ENCODE measurements at places on chromosomes 2 and 18.

GRCh38 chr2:187959821-187960220, 331.9 kb upstream of the GULP1 start:
- DNase-seq: peak; percentile 14

DNA sequence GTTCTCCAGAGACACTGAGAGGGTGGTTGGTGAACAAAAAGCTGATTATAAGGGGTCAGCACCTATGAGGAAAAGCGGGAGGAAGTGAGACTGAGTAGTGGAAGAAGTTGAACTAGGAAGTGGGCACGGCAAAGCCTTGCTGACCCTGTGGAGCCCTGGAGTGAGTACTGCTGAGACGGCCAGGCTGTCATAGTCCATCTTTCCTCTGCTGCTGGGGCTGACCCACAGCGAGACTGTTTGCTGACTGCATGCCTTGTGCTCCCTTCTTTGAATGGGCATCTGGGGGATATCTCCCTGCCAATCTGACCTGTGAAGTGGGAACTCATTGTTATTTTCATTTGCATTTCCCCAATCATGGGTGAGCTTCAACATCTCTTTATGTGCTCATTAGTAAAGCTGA, 92.4 kb upstream of the LDAH start:
- no peak for DNase-seq

DNA sequence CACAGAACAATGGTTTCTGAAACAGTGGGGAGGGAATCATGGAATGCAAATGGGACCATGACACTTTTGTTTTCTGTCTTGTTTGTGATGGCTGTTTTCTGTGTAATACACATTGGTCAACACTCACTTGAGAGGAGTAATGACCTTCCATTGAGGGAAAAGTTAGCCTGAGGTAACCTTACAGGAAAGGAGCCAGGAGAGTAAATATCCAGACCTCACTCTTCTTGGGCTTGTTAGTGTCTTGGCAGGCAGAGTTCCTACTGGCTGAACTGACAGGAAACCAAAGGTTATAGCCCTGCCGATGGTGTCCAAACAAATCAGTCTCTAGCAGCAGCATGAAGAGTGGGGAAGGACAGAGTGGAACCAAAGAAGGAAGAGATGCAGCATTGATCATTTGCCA, 17.2 kb upstream of the RPRM start:
- no peak for DNase-seq

DNA sequence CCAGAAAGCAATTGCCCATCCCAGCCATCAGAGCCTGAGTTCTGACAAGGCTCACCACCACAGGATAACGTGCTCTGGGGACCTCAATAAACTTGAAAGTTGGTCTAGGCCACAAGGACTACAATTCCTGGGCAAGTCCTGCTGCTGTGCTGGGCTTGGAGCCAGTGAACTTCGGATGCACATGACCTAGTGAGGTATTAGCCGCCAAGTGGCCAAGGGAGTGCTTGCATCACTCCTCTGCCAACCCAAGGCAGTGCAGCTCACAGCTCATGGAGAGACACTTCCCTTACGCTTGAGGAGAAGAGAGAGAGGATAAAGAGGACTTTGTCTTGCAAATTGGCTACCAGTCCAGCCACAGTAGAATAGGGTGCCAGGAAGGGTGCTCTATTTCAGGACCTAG, 219.6 kb downstream of the MBD2 start:
- DNase-seq: peak; percentile 13

- DNase-seq: peak; percentile 67
Measured at GRCh38 chr2:28662468-28663181, 89.0 kb upstream of the PPP1CB start.

GRCh38 chr2:70943205-70943871, 7.6 kb downstream of the ATP6V1B1 start:
- DNase-seq: no peak

GRCh38 chr2:201150454-201151020, 32.4 kb upstream of the CASP10 start:
- peak; percentile 13 for DNase-seq

DNA sequence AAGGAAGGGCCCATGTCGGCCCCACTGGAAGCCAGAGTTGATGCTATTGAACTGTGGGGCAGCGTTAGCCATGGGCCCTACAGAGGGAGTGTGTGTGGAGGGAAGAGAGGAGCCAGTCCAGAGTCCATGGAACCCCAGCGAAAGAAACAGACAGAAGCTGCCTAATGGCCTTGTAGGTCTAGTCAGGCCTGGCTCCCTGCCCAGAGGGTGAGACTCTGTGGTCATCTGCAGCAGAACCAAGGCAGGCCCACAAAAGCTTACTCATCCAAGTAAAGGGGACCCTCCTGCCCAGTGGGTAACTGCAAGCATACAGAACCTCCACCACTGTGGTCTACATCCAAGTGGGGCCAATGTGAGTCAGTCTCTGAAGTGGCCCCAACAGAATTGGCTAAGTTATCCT, 439.8 kb downstream of the TGIF1 start:
- DNase-seq: no peak

DNA sequence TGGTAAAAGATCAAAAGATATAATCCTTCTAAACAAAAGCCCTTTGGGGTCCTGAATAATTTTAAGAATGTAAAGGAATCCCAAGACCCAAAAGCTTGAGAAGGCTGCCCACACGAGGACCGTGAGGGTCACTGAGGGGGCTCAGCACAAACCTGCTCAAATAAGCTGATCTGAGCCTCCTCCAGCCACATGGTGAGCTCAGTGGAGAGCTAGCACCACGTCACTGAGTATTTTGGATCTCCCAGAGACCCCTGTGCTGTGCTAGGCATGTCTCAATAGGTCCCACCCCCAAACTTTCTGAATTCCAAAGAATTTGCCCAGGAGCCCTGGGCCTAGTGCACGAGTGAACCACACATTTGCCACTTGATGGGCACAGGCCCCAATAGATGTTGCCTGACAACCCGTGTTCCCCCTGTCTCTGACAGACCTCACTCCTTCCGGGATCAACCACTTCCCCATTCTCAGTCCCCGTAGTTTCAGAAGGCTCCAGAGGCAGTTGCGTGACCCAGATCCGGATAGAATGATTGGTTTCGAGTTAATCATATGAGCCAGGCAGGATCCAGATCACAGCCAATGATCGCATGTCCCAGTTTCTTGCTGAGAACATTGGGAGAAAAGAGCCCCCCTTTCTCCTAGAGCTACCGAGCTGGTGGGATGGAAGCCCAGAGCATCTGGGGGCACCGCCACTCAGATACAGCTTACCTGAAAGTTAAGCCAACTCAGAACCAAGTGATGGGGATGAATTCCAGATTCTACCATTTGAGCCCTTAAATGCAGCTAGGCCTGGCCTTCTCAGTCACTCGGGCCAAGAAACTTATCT, 203.8 kb downstream of the TNS1 start:
- no peak for DNase-seq

- no peak for DNase-seq
Measured at GRCh38 chr2:58289029-58289428, 47.9 kb upstream of the FANCL start.

DNA sequence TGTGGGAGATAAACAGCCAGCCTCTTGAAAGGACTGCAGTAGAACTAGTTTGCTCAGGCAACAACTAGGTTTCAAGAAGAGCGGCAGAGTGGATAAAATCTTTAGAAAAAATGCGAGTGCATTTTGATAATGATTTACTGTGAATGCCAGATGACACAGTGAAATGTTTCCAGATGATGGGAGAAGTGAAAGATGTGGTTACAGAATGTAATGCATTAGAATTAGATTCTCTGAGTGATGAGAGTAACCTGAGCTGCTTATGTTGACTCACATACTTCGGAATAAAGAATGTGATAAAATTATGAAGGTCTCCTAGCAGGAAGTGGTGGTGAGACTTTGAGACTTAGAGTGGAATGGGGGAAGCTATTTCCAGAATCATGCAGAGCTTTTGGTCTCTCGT, 184.3 kb downstream of the GULP1 start:
- DNase-seq: peak; percentile 15

- DNase-seq: no peak
Measured at GRCh38 chr2:501130-501529, 176.1 kb downstream of the TMEM18 start.

- DNase-seq: peak; percentile 57
Measured at GRCh38 chr2:241350878-241351639, 5.0 kb upstream of the FARP2 start.

- no peak for DNase-seq
Measured at GRCh38 chr2:49165662-49166061, 11.3 kb upstream of the FSHR start.

DNA sequence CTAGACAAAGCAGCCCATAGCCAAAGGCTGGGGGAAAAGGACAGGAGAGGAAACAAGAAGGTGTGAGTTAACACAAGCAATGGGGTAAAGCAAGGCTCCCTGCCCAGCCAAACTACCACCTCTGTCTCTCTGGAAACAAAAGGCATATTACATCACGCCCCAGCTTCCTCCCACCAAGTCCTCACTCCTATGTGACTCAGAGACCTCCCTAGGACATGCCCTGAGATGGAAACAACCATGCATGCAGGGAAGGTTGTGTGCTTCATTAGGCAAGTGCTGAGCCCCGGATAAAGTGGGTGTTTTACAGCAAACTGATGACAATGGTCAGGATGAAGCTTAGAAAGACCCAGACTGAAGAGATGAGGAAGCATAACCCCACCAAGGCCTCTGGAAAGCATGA, 9.0 kb upstream of the ATRAID start:
- no peak for DNase-seq

- no peak for DNase-seq
Measured at GRCh38 chr2:70691497-70692140, 76.4 kb downstream of the ADD2 start.

DNA sequence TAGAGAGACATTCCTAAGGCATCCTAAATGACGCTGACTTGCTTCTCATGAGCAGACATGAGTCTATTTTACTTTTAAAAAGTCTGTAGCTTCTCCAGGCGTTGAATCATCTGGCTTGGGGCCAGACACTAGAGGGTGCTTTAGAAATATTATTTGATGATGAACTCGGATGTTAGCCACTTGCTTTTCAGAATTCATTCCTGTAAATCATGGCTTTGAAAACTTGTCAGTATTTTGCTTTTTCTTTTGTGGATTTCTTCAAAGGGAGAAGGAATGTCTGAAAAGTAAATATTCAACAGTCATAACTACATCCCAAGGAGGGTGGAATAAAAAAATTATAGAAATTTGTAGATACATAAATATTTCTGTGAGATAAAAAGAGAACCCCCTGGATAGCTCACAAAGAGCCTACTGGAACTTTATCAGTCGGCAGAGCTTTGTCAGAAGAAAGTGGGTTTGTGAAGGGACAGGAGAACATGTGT, 370.8 kb downstream of the OSR1 start:
- peak; percentile 87 for DNase-seq

- DNase-seq: no peak
Measured at GRCh38 chr18:5311301-5311989, 15.9 kb upstream of the ZBTB14 start.

- DNase-seq: no peak
Measured at GRCh38 chr2:180618570-180618969, 361.8 kb upstream of the UBE2E3 start.

GRCh38 chr2:235864733-235865515, 303.3 kb downstream of the GBX2 start:
- no peak for DNase-seq

GRCh38 chr2:10352361-10352760, 49.7 kb downstream of the HPCAL1 start:
- DNase-seq: no peak

DNA sequence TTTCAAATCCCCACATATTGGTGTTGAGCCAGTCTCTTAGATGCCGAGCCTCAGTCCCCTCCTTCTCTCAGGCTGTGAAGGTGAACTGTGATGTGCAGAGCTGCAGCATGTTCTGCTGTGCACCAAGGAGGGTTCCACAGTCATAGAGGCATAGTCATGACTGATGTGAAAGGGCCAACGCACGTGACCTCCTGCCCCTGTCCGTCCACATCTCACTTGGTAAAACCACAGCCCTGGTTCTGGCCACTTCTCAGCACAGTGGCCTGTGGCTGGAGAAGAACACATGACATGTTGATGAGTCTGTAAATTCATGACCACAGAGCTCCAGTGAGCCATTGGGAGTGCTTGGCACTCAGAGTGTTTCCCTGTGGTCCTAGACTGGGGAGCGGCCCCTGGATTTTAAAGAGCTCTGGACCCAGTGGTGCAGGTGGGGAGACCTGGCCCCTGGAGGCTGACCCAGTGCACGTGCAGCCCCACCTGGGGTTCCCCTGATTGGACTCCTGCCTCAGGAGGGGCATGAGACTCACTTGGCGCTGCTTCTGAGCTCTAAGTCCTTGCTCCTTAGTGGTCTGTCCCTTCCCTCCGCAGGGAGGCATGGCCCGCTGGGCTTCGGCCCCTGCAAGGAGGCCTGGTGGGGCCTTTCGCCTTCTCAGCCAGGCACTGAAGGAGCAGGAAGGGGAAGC, 25.3 kb downstream of the INPP4A start:
- DNase-seq: no peak

GRCh38 chr2:4931721-4932365, 760.3 kb upstream of the SOX11 start:
- DNase-seq: no peak

DNA sequence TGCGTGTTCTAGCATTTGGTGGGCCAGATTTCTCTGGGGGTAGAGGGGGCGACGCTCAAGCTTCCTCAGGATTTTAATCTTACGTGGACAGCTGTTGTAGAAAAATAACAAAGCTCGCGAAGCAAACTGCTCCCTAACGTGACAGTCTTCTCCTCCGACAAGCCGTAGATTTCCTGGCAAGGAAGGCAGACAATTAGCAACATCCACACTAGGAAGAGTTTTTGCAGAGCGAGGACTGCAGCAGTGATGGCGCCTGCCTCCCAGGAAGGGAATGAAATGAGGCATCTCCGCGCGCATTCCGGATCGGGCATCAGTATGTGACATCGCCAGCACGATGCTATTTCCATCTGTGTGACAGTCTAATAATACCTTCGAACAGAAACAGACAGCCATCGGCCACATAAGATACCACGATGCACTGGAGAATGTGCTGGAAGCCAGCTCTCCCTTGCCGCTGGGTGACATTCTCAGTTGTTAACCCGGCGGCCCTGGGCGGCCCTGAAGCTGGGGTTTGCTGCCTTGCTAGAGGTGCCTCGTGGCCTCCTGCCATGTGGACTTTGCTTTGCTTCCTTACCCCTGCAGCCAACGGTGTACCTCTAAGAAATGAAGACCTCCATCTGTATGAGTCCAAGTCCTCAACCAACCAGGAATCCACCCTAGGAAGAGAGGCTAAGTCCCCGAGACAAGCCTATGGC, 101.8 kb upstream of the AGAP1 start:
- DNase-seq: no peak

- no peak for DNase-seq
Measured at GRCh38 chr18:62460851-62461300, 61.9 kb upstream of the ZCCHC2 start.

DNA sequence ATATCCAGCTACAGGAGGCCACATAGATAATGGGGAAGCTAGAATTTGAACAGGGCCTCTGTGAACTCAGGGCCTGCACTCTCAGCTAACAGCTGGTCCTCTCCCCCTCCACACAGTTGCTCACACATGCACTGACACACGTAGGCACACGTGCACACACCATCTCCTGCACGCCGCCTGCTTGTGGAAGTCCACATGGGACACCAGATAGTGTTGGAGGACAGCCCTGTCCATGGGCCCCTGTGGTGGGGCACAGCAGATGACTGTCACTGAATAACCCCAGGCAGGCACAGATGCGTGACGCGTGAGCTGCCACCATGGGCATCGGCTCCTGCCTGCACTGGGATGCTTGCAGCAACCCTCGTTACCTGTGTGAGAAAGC, 52.9 kb downstream of the ADI1 start:
- no peak for DNase-seq

All from HT-29 (cell line).